Cerebellar nuclear complex (tissue), 1 donor: ENCODE measurements at places on chromosomes 16 and 17.

- DNase-seq: no peak
Measured at GRCh38 chr16:47431960-47432359, 28.9 kb downstream of the ITFG1 start.

GRCh38 chr17:59723607-59724006 lies 16.2 kb downstream of the VMP1 start:
- DNase-seq: no peak

DNA sequence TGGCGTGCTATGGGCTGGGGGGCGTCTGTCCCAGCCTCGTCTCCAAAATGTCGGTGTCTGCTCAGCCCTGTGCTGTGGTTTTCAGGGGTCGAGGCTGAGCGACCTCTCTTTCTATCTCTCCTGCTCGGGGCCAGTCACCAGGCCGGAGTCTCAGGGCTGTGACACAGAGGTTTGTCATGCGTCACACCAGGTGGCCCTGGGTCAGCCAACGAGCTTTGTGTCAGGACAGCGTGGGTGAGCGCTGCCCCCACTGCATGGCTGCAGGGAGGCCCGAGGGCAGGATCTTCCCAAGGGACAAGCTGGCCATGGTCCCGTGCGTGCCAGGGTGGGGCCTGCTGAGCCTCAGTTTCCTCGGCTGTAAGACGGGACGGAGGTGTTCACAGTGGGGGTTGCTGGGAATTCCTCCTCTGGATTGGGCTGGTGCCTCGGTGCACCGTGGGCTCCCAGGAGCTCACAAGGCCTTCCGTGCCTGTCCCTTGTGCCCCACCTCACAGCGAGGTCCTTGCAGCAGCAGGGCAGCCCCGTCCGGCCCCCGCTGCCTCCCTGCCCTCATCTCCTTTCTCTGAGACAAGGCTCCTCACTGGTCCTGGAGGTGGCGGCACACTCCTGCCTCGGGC lies 50.5 kb downstream of the CBFA2T3 start:
- DNase-seq: no peak

GRCh38 chr16:11078812-11079459 lies 134.6 kb downstream of the CLEC16A start:
- DNase-seq: no peak

GRCh38 chr16:80852261-80852872 lies 48.0 kb upstream of the CDYL2 start:
- no peak for DNase-seq

- no peak for DNase-seq
Measured at GRCh38 chr16:11234884-11235702, 20.9 kb downstream of the SOCS1 start.

- no peak for DNase-seq
Measured at GRCh38 chr17:80827646-80828643, 163.7 kb upstream of the CHMP6 start.

DNA sequence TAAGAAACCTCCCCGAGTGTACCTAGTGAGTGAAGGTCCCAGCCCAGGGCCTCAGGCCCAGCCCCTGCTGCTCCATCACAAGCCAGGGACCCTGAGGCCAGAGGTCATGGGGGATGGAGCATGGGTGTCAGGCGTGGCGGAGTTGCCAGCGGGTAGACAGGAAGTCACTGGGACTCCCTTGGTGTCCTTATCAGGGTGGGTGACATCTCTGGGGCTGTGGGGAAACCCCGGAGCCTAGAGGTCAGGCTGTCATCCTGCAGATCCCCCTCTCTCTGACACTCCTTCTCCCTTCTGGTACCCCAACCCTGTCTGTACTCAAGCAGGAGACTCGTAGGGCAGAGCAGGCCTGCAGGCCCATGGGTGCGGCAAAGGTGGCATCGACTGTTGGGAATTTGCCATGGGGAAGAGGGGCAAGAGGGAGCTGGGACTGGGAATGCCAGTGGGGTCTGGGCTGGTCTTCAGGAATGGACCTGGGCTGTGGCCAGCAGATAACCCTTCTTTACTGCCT lies 10.8 kb upstream of the ADGRG1 start:
- no peak for DNase-seq

GRCh38 chr16:51577621-51578303 lies 426.7 kb upstream of the SALL1 start:
- no peak for DNase-seq
